ENCODE measurements at places on chromosomes 4 and X. TPM values are rescaled to one million over a fixed set of nuclear protein-coding genes. Genes with fewer than 3 reads are reported as not detected.

DNA sequence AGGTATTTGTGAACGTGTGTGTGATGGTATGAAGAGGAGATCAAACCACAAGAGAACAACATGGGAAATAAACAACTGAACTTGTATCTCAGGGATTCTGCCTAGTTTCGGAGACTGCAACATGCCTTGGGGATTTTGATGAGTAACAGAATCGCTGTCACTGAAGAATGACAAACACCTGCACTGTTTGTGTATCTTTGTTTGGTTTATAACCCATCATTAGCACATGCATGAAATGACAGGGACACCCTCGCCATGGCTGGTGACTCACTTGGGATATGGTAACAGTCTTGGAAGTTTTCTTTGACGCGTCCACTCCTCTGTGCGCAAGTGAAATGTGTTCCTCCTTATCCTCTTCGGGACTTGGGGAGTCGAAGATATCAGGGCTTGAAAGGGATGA lies 30.3 kb upstream of the MAP3K15 start:
- DNase-seq, result no peak

- DNase-seq, result no peak
These were observed 211.4 kb downstream of the ENOX2 start for GRCh38 chrX:130691576-130691975.

DNA sequence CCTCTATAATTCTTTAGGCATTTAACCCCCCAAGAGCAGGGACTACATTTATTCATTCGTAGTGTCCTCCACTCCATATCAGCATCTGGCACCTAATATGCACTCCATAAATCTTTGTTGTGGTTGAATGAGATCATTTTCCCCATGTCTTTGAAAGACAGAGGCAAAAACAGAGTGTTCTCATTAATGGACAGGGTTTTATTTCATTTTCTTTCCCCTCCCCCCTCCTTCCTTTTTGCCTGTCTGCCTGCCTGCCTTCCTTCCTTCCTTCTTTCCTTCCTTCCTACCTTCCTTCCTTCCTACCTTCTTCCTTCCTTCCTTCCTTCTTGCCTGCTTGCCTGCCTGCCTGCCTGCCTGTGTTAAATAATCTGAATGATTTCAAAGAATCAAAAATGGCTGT lies 83.2 kb downstream of the SHROOM3 start:
- DNase-seq, result no peak

DNA sequence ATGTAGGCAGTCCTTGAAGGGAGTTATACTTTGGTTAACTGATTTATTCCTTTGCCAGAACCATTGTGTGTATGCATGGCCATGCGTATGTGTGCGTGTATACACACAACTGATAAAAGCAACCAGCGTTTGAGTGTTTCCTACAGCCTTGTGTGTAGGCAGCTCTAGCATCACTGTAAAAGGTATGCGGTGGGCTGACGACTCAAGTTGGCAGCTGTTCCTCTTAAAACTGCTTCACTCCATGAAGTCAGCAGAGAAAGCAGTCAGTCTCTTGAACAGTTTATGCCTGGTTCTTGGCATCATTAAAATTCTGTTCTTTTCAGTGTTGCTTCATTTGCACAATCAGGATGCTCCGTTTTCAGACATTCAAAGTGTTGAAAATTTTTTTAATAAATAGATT lies 103.5 kb upstream of the FRMPD4 start:
- DNase-seq, result no peak

Gene ZNF41
- total RNA-seq, result 9.0 TPM

Gene DAPP1
- not detected for total RNA-seq
